NCI-H1048 (cell line): ENCODE measurements at places on chromosomes 4 and X.

DNA sequence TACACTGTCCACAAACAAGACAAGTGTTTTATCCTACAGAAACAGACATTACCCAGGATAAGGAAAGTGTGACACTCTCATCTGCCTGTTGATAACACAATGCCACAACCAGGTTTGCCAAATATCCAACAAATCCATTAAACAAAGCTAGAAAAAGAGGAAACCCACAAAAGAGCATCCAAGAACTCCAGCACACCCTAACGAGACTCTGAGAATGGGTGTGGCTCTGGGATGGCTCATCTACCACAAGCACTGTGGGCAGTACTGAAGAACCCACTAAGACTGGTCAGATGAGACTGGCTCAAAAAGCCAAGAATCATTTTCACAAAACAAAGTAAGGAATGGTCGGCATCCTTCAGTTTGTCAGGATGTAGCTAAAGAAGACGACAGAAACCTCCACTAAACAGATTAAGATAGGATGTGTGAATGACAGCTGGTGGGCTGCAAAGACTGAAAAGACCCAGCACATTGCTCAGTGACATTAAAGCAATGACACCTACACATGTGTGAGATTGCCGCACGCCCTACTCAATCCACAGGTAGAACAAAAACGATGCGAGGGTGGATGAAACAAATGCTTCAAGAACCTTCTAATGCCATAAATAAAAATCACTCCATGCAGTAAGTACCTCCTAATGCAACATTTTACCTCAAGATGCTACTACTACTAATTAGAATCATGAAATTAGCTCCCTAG, 14.7 kb downstream of the ATP8A1 start:
- DNase-seq: no peak

DNA sequence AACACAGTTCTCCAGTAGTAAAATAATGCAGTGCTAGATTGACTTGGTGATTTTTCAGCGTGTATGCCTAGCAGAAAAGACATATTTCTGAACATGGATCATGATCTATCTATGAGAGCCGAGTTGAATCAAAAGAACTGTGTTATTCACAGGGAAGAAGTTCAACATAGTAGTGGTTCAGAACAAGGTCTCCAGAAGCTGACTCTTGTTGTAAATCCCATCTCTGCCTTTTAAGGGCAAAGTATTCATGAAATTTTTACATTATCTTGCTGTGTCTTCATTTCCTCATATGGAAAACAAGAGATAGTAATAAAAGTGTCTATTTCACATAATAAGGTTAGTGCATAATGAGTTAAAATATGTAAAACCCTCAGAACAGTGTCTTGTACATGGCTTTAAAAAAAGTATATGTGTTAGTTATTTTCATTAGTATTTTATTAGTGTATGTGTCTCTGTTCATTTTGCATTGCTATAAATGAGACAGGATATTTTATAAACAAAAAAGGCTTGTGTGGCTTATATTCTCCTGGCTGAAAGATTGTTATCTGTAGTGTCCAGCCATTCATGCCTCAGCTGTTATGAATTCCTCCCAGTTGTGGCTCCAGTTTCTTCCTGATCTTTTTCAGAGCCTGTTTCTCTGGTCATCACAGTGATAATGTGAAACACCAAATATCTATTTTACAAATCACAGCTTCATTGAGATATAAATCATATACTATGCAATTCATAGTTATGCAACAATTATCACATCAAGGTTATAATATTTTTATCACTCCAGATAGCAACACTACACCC, 1351.2 kb downstream of the STIM2 start:
- no peak for DNase-seq

GRCh38 chr4:182765987-182766856, 151.0 kb downstream of the DCTD start:
- DNase-seq: no peak

DNA sequence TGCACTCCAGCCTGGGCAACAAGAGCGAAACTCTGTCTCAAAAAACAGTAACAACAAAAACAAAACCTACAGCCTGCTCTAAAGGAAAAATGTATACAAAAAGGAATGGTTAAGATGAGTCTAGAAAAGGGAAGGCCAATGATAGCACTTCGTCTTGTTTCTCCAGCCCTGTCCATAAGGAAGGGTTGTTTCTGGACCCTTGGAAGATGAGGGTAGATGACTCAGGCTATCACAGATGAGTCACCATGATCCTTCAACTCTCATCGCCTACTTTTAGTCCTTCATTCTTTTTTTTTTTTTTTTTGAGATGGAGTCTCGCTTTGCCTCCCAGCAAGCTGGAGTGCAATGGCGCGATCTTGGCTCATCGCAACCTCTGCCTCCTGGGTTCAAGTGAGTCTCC, 8.8 kb downstream of the PLA2G12A start:
- DNase-seq: no peak

DNA sequence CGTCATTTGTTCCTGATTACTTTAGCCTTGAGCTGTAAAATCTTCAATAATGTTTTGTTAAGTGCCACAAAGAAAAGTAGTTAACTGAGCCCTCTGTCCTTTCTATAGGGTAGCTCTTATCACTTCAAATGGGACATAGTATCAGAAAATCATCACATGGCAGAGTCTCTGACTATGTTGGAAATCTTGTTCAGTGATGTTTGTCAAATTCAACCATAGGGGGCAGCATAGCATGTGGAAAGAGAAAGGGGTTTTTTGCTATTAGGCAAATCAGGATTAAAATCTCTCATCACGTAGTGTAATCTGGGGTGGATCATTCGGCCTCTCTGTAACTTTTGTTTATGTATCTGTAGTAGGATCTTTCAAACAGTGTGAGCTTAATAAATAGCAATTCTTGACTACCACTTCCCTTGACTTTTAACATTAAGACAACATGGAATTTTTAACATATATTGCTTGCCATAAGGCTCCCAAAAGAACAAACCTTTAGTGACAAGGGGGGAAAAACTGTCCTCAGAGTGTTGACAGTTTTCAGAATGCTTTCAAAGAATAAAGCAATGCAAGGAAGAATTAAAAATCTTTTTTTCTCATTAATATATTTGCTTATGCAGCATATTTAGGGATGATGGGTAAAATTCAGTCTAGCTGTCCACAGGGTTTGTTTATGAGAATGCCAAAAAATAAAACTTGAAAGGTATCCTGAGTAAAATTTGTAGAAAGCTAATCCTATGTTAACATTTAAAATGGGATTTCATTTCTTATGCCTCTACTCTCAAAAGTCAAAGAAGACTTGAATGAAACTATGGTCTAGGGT, 127.2 kb downstream of the FBXW7 start:
- DNase-seq: peak; percentile 17
